Inflammatory macrophage treated with lipopolysaccharide for 1 hour (primary cell): ENCODE measurements at places on chromosomes 2 and 18.
A peak's percentile ranks its signal among the peaks of the same experiment; 100 is the strongest.

- peak; percentile 26 for DNase-seq
Measured at GRCh38 chr18:49223837-49224529, 236.5 kb downstream of the DYM start.

GRCh38 chr18:12393998-12394397, 13.7 kb upstream of the PRELID3A start:
- no peak for DNase-seq

DNA sequence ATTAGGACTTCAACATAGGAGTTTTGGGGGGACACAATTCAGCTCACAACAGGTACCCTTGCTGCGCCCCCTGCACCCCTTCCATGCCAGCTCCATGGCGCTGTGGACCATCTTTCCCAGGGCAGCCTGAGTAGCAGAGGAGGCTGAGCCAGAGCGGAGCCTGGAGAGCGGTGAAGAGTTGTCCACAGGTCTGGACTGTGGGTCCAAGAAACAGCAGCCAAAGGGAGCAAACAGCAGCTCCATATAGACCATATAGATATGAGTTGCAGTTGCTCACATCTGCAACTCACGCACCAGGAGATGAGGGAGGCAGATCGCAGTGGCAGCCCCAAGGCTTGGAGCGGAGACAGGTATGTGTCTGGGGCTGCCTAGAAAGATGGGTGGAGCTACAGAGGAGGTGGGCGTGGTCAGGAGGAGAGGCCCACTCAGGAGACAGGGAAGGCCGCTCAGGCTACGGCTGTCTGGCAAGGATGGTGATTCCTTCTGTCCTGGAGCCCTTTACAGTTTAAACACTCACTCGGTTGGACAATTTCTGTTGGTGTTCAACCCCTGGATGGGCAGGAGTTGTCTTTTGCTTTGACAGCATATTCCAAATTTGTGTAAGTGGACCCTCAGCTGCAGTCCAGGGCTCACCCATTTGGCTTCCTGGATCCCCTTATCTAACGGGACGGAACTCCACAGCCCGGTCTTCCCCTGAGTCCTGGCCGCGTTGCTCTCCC, 155.1 kb downstream of the LPIN1 start:
- no peak for DNase-seq

- no peak for DNase-seq
Measured at GRCh38 chr2:23698721-23699579, 228.0 kb downstream of the ATAD2B start.

GRCh38 chr2:217413193-217413592, 553.3 kb upstream of the TNP1 start:
- peak; percentile 59 for DNase-seq
